HT1080 (cell line): ENCODE measurements at places on chromosomes 13 and 19. TPM values are rescaled to one million over a fixed set of nuclear protein-coding genes. Genes with fewer than 3 reads are reported as not detected.

GRCh38 chr19:5232798-5233505 lies 107.7 kb downstream of the PTPRS start:
- no peak for DNase-seq

GRCh38 chr19:45646345-45646698 lies 7.1 kb upstream of the EML2 start:
- DNase-seq = no peak

GRCh38 chr19:21593934-21594820 lies 88.8 kb downstream of the ZNF429 start:
- no peak for DNase-seq

Gene LGALS14
- not detected in 2 replicates for total RNA-seq

GRCh38 chr19:54172471-54173358 lies at the start of gene TMC4:
TMC4 (minus strand) TSS chr19:54173160; CDS start chr19:54173117, 43 bp downstream.
- DNase-seq = peak; percentile 23

DNA sequence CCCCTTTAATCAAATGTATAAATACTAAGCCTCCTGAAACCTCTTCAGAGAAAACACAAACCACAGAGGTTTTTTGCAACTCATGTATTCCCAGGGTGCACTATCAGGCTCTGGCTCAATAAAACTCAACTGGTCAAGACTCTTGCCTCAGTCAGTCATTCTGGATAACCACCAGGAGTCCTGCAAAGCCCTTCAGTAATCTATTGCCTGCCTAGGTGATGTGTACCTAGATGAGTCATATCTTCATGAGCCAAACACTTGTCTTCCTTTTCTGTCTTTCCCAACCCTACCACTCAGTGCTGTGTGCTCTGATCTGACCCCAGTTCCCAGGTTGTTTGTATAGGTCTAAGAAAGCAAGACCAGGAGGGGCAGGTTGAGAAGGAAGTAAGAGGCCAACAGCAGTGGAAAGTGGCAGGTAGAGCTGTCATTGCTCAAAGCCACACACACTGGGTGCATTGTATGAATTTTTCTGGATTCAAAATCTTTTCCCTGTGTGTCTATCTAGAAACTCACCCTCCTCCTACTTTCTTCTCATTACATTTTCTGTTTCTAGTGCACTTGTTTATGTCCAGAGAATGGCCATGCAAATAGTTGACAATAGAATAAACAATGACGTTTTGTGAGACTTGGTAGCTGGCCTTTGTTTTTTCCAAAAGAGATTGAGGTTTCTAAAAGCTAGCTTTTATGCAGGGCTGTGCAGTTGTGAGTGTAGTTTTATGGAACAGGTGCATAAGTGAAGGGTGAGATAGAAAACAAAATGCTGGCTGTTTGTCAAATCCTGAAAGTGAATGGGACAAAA lies 48.1 kb downstream of the PSG1 start:
- DNase-seq = peak; percentile 67

GRCh38 chr19:38741670-38742069 lies 2.6 kb downstream of the CAPN12 start:
- DNase-seq = no peak

- no peak for DNase-seq
These were observed 386.8 kb upstream of the DACH1 start for GRCh38 chr13:72253754-72254153.

DNA sequence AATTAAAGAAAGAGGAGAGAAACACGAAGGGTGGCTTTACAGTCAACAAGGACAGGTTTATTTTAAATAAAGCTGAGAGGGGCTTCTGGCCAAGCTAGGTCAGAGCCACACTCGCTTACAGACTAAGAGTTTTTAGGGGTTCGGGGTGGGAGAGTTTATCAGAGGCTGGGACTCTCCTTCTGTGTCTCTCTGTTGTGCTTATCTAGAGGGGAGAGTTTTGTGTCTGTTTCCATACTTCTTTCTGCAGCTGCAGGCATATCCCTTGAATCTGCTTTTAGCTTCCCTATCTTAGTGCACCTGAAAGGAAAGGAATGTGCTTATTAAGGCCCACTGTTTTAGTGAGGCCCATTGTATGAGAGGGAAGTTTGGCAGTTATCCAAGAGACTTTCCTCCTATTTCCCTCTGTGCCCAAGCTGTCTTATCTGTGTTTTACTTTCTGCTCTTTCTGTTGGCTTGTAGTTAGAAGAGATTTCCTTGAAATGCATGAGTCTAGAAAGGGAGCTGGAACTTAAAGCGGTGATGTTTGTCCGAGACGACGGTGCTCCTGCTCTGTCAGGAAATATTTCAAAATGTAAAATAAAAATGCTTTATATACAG lies 275.3 kb downstream of the KCTD12 start:
- DNase-seq = no peak

Gene C1QTNF9
- total RNA-seq = 0.51 and 0.57 TPM in 2 replicates

GRCh38 chr19:33273881-33274662 lies 28.3 kb downstream of the CEBPA start:
- DNase-seq = peak; percentile 57

DNA sequence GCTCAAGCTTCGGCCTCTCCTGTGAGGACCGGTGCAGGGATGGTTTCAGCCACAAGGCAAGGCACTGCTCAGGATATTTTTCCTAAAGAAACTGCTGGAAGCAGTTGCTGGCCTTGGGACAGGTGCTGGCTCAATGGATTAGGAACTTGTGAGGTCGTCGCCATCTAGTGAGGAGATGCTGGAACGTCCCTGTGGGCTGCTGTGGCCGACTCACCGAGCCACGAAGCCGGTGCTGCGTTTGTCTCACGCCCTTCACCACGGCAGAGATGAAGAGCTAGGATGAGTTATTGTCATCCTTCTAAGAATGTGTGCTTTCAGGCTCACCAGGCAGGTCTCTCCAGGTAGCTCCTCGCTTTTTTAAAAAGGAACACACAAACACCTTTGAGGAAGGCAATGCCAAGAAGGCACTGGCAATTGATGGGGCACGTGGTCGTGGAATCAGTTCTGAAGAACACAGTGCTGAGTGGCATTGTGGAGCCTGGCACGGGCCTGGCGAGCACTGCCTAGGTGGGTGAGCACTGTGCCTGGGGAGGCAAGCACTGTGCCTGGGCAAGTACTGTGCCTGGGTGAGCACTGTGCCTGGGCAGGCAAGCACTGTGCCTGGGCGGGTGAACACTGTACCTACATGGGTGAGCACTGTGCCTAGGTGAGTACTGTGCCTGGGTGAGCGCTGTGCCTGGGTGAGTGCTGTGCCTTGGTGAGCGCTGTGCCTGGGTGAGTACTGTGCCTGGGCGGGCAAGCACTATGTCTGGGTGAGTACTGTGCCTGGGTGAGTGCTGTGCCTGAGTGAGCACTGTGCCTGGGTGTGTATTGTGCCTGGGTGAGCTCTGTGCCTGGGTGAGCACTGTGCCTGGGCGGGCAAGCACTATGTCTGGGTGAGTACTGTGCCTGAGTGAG lies 140.4 kb downstream of the TEX29 start:
- DNase-seq = peak; percentile 32

Gene BRME1
- total RNA-seq = 2.0 and 3.3 TPM in 2 replicates

Gene TEX30
- 42.7 and 48.8 TPM in 2 replicates for total RNA-seq

Gene LRCH1
- 6.4 and 6.6 TPM in 2 replicates for total RNA-seq

Gene IL12RB1
- 0.13 and 1.0 TPM in 2 replicates for total RNA-seq

- no peak for DNase-seq
These were observed 586 bp downstream of the MRI1 start for GRCh38 chr19:13764821-13765394.

GRCh38 chr13:51000061-51000460 lies 90.5 kb downstream of the RNASEH2B start:
- DNase-seq = no peak

- DNase-seq = peak; percentile 22
These were observed 116.9 kb downstream of the USP12 start for GRCh38 chr13:27054760-27055159.

Gene TYROBP
- total RNA-seq = not detected in 2 replicates

Gene NTF4
- not detected in 2 replicates for total RNA-seq

Gene ZNF625
- 5.9 and 6.9 TPM in 2 replicates for total RNA-seq

DNA sequence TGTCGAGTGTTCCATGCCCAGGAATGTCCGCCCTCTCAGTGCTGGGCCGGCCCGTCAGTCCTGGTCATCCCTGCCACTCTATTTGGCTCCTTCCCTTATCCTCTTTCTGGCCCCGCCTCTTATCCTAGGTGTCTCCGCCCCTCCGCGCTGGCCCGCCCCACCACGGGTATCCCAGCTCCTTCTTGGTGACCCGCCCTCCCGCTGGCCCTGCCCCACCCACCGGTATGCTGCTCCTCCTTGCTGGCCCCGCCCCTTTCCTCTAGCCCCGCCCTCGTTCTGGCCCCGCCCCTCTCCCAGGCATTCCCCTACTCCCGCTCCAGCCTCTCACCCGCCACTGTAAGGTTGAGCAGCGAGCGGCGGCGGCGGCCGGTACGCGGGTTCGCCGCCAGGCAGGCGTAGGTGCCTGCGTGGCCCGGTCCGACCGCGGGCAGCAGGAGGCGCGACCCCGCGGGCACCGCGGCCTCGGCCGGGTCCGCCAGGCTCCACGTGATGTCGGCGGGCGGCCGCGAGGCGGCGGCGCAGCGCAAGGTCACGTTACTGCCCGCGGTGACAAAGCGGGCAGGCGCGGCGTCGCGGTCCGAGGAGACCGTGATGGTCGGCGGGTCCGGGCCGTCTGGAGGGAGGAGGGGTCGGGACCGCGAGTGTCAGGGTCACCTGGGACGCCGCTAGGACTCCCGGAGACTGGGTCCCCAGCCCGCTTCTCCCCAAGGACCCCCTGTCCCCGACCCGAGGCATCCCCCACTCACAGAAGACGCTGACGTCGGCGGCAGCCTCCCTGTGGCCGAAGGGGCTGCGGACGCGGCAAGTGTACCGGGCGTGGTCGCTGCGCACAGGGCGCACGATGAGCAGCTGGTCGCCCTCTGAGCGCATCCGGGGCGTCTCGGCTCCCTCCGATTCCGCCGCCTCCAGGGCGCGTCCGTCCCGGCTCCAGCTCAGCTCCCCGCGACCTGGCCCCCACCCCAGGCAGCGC lies 2.0 kb downstream of the VSIG10L start:
- peak; percentile 86 for DNase-seq

DNA sequence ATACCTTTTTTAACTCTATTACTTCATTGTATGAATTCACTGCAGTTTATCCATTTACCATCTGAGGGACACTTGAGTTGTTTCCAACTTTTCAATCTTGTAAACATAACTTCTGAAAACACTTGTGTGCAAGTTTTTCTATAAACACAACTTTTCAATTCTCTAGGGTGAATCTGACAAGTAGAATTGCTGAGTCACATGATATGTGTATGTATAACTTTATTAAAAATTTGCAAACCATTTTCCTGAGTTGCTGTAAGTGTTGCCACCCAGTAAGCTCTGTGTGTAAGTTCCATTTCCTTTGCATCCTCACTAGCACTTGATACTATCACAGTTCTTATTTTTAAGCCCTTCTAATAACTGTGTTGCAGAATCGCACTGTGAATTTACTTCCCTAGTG lies 1415.6 kb upstream of the ATXN8OS start:
- no peak for DNase-seq

GRCh38 chr19:17784201-17785008 lies 10.5 kb upstream of the B3GNT3 start:
- DNase-seq = peak; percentile 52

Gene ATP1A3
- total RNA-seq = 0.03 and 0.13 TPM in 2 replicates

Gene BRCA2
- total RNA-seq = 8.0 and 10.1 TPM in 2 replicates

DNA sequence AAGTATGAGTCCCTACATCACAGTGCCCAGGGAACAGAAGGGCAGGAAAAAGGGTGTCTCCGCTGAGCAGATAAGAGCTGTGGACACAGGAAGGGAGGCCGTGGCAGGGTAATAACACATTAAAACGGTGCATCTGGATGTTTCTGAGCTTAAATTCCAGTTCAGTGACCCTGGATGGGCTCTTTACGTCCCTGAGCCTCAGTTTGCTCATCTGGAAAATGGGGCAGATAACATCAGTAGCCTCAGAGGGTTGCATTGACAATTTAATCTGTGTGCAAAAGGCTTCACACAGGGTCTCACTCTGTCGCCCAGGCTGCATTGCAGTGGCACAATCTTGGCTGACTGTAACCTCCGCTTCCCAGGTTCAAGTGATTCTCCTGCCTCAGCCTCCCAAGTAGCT lies 58.1 kb downstream of the CELF5 start:
- no peak for DNase-seq

Gene LIPE
- not detected in 2 replicates for total RNA-seq

Gene KLF12
- 3.9 and 7.7 TPM in 2 replicates for total RNA-seq

Gene TMEM38A
- total RNA-seq = 0.26 and 0.94 TPM in 2 replicates

DNA sequence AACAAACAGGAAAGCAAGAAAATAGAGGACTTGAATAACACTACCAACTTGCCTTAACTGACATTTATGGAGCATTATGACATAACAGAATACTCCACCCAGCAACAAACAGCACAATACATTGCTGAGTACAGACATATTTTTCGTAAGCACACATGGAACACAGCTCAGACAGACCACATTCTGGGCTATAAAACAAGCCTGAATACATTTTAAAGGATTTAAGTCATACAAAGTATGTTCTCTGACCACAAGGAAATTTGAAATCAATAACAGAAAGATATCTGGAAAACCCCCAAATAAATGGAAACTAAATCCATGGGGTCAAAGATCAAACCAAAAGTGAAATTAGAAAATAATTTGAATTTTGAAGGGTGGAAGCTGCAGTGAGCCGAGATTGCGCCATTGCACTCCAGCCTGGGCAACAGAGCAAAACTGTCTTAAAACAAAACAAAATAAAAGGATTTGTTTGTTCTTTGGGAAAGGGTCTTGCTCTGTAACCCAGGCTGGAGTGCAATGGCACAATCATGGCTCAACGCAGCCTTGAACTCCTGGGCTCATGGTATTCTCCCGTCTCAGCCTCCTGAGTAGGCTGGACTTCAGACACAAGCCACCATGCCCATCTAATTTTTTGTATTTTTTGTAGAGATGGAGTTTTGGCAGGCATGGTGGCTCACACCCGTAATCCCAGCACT lies 5.6 kb downstream of the ZDHHC20 start:
- no peak for DNase-seq

- no peak for DNase-seq
These were observed 67.6 kb downstream of the COL4A2 start for GRCh38 chr13:110374431-110375370.

GRCh38 chr19:56681702-56682101 lies 10.1 kb upstream of the ZNF835 start:
- no peak for DNase-seq

Gene MUC16
- total RNA-seq = not detected in 2 replicates

DNA sequence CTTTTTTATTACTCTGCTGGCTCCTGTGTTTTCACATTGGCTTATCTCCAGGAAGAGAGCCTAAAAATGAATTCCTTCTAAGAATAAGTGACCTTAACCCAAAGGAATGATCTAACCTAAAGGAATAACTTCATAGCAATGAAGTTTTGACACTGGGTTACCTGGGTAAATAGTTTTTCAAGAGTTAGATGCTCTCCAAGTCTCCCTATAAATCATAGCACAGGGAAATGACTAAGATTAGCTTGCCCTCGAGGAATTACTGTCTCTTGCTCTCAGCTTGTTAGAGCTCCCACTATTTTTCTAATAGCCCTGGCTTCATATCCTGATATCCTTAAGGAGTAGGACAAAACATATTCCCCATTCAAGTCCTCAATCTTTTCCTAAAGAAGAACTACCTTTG lies 66.3 kb downstream of the SPRY2 start:
- DNase-seq = no peak

Gene FSD1
- total RNA-seq = 9.7 and 10.0 TPM in 2 replicates
